ENCODE measurements at places on chromosomes 1 and 21. TPM values are rescaled to one million over a fixed set of nuclear protein-coding genes. Genes with fewer than 3 reads are reported as not detected.

GRCh38 chr21:33763582-33763899, 121.2 kb downstream of the ITSN1 start:
- no peak for DNase-seq

DNA sequence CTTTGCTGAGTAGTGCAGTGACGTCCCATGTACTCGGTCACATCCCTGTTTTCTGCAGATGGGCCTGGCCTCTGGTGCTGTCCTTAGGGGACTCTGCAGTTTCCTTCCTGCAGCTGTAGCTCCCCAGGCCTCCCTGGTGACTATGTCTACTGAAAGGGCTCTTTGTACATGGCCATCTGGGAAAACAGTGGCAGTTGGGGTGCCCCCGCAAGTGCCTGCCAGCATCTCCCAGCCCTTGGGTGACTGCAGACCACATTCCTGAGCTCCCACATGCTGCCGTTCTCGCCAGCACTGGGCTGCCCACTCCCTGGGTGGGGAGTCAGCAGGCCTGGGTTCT, 37.5 kb upstream of the KCNA10 start:
- DNase-seq: peak; percentile 69

GRCh38 chr1:9758559-9759121, 65.1 kb downstream of the CLSTN1 start:
- DNase-seq: peak; percentile 44

DNA sequence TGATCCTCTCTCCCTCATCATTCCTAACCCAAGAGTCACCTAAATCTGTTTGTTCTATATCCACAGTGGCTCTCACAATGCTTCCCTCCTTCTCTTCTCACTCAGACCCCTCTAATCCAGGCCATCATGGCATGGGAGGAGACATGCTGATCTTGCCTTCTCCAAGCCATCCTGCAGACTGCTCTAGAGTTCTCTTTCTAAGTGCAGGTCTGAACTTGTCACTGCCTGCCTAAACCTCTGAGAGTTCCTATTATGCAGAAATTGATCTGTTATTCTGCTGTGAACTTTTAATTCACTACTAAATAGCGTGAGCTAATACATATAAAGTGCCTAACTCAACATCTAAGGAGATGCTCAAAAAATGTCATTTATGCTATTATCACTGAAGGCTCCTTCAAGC, 26.8 kb downstream of the LAMC2 start:
- no peak for DNase-seq

GRCh38 chr1:155827450-155827849, 29.6 kb downstream of the GON4L start:
- DNase-seq: no peak

- peak; percentile 68 for DNase-seq
These were observed 104.5 kb upstream of the FMN2 start for GRCh38 chr1:239987103-239987745.

DNA sequence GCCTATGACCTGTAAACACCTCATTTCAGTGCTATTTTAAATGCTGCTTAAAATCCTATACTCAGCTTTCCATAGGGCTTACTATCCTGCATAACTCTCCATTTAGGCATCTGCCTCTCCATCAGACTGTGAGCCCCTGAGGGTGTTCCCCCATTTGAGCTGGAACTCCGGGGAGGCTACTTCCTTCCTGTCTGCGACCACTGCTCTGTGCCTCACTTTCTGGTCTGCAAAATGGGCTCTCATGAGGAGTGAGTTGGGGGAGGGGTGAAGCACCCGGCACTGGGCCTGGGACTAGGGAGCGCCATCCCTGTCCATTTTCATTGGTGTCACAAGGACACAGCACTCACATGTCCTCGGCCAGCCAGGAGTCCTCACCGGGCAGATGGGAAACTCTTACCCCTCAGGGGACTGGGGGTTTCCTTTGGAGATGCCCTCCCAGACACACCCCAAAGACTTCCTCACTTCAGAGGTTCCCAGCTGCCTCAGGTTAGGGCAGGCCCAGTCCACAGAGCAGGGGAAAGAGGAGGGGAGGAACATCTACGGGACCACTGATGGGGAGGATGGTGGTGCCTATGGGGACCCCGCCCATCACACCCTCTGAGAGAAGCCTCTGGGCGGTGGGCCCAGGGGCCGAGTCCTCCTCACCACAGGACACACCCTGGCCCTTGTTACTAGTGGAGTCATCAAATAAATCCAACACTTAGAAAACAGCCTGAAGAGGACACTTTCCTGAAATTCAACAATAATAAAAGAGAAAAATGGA, 134.9 kb downstream of the MATN1 start:
- DNase-seq: no peak

DNA sequence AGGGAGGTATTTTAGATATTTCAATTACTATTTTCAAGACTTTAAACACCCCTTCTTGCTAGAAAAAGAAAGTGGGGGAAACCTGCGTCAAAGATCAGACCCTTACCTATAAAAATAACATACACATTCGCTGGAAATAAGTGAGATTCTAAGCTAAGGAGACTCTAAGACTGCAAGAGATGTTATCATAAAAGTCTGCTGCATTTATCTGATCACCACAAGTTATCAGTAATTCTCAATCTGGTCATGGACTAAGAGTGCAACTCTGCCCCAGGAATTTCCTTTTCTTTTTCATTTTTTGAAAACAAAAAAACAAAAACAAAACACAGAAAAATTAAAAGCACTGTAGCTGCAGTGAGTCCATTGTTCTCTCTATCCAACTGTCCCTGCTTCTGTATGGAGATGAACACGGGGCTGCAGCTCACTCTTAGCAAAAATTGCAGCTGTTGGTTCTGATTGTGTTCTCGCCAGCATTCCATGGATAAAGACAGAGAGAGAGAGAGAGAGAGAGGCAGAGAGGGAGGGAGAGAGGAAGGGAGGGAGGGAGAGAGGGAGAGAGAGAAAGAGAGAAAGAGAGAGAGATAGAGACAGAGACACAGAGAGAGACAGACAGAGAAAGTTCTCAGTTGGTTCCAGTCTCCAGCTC, 14.1 kb downstream of the XKR8 start:
- DNase-seq: no peak

DNA sequence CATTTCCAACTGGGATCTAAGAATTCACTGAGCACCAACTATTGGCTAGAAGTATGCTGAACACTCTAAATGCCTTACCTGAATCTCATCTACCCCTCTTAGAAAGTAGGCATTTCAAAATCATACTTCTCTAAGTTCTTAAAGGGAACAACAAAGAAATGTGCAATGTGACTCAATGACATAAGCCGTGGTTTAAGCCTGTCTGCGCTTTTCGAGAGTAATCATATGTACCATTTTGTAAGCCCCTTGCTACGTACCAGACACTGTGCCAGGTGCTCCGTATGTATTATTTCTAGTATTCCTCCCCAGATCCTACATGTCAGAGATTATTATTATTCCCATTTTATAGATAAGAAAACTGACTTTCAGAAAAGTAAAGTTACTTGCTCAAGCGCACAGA, 454.2 kb downstream of the SETD4 start:
- DNase-seq: no peak

GRCh38 chr21:38267136-38267755, 10.5 kb downstream of the KCNJ15 start:
- DNase-seq: no peak

The CCDC181 gene
- total RNA-seq: 2.1 TPM

Measured in sciatic nerve (tissue), 2 donors.